Lower leg skin (tissue), 4 donors: ENCODE measurements at places on chromosomes 1 and 21. TPM values are rescaled to one million over a fixed set of nuclear protein-coding genes. Genes with fewer than 3 reads are reported as not detected.

Gene MYBPH
- total RNA-seq: not detected

Gene ANKRD45
- total RNA-seq: not detected

Gene OR10J1
- total RNA-seq: not detected

DNA sequence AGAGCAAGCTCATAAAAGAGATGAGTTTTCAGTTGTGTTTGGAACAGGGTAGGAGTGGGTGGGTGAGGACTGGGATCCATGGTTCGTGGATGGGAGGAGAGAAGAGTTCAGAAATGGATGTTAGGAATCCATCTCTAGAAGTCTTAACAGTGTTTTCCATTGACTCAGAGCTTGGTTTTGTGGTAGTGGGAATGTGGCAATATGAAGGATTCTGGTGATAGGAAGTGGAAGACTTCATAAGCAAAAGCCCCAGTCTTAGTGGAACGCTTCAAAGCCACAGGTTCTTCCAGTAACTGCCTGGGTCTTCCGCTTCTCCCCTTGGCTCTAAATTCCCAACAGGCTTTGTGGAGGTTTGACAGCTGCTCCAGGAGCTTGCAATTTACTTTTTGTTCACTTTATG, 167.9 kb downstream of the KCNJ6 start:
- no peak for DNase-seq

GRCh38 chr1:195550071-195550862, 1058.0 kb downstream of the KCNT2 start:
- no peak for DNase-seq

- no peak for DNase-seq
Measured at GRCh38 chr1:58434181-58434580, 112.3 kb downstream of the OMA1 start.

Gene FGR
- 4.3 TPM for total RNA-seq

DNA sequence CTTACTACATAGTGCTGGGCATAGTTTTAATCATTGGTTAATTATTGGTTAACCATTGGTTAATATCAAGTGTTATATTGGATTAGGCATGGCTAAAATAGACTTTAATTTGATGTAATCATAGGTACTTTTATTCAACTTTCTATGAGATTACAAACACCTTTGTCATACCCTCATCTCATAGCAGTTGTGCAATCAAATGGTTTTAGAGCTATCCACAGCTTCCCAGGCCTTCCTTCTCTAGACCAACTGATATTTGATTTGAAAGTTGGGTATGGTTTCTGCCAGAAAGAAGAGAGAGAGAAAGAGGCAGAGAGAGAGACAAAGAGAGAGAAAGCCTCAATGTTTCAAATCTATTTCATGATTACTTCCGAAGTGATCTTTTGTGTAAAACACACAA, 9.6 kb upstream of the RGS1 start:
- DNase-seq: no peak

DNA sequence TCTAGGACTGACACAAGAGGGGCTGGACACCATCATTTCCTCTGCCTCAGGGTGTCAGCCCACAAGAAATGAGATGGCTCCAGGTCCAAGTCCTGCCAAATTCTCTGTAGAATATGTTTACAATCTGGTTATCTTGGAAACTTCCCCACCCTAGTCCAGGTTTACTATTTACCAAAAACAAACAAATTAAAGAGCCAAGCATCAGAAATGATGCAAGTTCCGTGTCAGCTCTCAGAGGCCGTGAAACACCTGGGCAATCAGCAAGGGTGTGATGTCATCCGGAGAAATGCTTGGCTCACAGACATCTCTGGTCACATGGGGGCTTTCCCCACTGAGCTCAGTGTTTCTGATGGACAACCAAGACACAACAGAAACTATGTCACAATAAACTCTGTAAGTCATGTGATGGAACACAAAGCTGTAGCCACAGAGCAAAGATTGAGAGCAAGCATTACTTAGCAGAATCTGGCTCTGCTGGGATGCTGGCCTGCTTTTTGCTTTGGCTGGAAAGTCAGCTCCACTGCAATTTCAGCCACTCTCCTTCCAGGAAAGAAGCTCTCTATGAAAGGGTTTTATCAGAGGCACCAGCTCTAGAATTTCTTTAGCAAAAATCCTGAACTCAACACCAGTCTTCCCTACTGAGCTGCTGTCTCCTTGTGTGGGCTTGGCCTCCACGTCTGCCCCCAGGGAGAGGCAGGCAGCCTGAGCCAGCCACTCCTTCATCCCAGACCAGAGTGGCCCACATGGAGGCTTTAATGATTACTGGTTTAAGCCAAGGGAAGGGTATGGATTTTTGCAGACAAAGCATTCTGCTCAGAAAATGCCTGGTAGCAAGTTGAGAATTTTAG, 55.9 kb downstream of the NENF start:
- peak; percentile 83 for DNase-seq

GRCh38 chr1:159881622-159882526, 18.1 kb downstream of the CFAP45 start:
- DNase-seq: peak; percentile 92

GRCh38 chr1:201648066-201648906, 109.4 kb downstream of the NAV1 start:
- DNase-seq: no peak
